ENCODE measurements at places on chromosomes 2 and 18.

- no peak for DNase-seq
Observed at GRCh38 chr2:70732766-70733645, 35.0 kb downstream of the ADD2 start.

GRCh38 chr2:68438455-68439303, 28.4 kb downstream of the FBXO48 start:
- DNase-seq: no peak

GRCh38 chr18:48910972-48911545, 39.7 kb downstream of the SMAD7 start:
- no peak for DNase-seq

GRCh38 chr2:176182671-176183070, 5.8 kb upstream of the HOXD1 start:
- DNase-seq: no peak

DNA sequence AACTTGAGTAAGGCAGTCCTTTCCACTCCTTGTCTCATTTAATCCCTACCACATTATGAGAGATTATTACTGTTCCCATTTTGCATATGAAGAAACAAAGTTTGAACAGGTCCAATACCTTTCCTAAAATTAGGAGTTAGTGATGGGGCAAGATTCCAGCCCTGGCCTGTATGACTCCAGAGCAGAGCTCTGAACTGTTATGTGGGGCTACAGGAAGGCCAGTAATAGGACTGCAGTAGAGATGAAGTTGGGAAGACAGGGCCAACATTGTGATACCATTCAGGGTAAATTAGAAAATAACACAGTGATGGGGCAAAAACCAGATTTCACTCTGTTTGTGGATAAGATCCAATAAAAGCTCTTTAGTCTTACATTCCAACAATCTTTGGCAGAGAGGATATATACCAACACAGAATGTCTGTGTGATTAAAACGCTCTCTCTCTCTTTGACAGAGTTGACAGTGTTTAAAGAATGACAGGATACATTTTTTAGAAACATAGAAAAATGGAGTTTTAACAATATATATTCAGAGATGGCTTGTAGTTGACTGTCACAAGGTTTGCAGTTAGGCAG, 22.7 kb downstream of the KATNAL2 start:
- no peak for DNase-seq

GRCh38 chr2:70529610-70530009, 24.0 kb downstream of the TGFA start:
- DNase-seq: no peak

DNA sequence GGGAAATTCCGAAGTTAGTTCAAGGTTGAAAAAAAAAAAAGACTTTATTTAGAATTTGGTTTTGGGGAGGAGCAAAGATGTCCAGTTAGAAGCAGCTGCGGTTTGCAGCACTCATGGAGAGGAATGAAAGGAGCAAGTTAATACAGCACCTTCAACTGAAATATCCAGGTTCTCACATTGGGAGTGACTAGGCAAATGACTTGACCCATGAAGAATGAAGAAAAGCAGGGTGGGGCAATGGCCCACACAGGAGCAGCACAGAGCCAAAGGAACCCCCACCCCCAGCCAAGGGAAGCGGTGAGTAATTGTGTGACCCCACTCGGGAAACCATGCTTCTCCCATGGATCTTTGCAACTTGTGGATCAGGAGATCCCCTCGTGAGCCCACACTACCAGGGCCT, 32.8 kb downstream of the ZNF892 start:
- DNase-seq: peak; percentile 58

DNA sequence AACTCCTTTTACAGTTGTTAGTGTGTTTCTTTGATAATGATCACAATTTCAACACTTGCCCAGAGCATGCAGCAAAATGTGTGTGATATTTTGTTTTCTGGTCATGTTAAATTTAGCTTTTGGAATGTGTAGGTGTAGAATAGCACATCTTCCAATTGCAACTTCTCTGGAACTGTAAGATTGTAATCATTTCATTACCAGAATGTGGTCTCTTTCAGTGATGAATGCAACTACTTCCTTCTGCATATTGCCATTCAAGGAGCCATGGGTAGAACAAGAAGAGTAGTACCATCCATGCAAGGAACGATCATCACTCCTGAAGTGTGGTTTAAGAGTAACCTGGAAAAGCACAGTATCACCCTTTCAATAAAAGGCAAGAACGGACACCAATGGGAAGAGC, 548.8 kb upstream of the ZNF804A start:
- no peak for DNase-seq

- DNase-seq: peak; percentile 29
Observed at GRCh38 chr2:118849226-118850167, 2.0 kb upstream of the EN1 start.

DNA sequence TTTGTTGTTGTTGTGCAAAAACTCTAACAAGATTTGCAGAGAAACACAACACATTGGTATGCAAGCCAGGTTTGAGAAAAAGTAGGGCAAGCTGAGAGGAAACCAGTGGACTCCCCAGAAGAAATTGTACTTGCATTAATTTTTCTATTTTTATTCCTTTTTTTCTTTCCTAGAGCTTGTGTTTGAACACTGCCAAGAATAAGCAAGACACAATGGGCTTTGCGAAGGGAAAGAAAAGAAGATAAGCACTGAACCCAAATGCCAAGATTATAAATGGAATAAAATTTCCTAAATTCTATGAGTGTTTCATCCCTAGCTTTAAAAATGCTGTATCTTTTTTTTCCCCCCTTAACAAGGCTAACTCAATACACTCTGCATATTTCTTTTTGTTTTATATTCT, 17.0 kb upstream of the CYTIP start:
- no peak for DNase-seq

DNA sequence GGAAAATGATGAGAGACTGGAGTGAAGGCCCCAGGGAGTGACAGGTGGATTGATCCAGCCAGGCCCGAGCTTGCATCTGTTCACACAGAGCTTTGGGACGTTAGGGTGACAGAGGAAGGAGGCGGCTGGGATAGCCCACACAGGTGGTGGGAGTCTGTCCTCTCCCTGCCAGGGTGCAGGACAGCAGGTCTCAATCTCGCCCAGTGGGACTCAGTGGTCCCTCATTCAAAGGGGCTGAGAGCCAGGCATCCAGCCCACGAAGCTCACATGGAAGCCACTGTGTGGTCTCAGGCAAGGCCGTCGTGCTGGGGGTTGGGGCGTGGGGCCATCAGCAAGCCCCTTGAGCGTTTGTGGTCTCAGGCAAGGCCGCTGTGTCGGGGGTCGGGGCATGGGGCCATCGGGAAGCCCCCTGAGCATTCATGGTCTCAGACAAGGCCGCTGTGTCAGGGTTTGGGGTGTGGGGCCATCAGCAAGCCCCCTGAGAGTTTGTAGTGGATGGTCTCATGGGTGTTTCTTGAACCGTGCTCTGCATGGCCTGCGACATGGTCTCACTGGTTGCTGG, 8.3 kb downstream of the KCNG2 start:
- no peak for DNase-seq

DNA sequence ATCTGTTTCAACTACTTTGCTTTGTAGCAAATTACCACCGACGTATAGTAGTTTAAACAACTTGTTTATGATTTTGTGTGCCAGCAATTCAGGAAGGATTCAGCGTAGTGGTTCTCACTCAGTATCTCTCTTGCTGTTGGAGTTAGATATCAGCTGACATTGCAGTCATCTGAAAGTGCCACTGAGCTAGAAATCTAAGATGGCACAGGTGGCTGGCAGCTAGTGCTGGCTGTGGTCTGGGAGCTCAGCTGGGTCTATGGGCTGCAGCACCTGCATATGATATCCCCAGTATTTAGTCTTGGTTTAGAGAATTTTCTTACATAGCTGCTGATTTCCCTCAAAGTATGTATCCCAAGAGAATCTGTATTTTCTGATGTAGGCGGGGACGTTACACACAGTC, 235.6 kb downstream of the SCG2 start:
- no peak for DNase-seq

DNA sequence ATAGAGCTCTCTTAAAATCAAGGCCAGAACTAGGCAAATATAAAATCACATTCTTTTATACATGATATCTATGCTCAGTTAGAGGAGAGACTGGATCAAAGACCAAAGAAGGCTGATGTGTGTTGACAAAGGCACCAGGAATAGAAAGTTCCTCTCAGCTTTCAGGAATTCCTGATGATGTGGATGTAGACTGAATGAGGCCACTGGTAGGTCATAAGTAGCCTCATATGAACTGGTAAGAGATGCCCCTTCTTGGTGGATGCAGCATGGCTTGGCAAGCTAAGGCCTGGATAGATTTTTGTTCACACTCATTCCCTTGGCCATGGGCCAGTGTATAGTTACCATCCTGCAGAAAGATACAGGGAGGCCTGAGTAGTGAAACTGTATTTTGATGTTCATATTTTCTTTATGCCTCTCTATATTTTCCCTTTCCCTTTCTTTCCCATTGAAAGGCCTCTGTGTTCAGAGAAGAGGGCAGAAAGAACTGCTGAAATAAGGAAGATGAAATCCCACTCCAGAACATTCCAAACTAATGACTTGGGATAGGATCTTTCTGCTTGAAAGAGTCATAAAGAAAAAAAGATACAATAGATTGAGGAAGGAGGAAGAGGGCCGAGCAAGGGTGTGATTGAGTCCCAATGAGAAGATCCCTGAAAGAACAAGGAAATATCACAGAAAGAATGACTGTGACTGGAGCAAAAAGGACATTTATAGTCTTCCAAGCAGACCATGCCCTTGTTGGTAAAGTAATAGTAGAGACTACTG, 2182.7 kb upstream of the PIK3C3 start:
- DNase-seq: no peak

DNA sequence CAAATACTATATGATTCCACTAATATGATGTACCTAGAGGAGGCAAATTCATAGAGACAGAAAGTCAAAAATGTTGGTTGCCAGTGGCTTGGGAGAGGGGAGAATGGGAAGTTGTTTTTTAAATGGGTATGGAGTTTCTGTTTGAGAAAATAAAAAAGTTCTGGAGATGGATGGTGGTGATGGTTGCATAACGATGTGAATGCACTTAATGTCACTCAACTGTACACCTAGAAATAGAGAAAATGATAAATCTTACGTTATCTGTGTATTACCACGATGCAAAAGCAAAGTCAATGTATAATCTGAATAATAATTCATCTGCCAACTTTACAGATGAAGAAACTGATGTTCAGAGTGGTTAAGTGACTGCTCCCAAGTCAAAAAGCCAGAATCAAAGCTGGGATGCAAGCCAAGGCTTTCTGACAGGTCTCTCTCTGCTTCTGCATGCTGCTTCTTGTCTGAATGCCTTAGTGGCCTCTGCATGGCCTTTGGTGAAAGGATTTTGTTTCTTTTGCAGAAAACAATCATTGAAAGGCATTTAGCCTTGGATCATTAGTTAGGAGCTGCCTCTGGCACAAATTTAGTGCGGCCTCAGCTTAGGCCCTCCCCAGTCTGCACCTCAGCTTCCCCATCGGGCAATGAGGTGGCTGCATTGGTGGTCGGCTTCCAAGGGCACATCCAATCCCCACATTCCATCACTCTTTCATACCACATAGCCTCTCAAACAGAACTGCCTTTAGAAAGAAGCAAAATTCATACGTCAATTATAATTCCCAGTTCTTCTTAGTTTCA, 46.5 kb upstream of the MYCN start:
- DNase-seq: no peak

DNA sequence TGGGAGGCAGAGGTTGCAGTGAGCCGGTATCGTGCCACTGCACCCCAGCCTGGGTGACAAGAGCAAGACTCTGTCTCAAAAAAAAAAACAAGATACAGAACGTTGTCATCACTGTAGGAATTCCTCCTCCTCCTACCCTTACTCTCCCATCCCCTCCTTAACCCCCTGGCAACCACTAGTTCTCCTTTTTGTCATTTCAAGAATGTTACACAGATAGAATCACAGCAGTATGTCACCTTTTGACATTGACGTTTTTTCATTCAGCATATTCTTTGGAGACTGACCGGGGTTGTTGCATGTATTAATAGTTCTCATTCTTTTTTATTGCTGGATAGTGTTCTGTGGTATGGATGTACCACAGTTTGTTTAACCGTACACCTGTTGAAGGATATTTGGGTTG, 32.4 kb downstream of the TTLL4 start:
- no peak for DNase-seq

DNA sequence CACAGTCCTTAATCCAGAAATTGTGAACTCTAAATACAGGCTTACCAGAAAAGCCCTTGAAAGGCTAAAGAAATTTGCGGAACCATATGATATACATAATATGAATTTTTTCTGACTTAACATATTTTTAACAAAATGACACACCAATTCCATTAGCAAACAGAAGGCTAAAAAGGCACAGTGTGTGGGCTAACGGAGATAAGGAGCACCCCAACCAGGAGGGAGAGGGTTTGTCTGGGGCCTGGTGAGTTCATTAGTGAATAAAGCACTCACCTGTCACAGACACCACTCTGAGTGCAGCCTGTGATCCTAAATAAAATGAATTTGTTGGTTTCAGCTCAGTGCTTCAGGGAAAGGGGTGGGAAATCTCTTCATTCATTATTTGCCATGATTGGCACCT, 2.7 kb upstream of the FECH start:
- no peak for DNase-seq

DNA sequence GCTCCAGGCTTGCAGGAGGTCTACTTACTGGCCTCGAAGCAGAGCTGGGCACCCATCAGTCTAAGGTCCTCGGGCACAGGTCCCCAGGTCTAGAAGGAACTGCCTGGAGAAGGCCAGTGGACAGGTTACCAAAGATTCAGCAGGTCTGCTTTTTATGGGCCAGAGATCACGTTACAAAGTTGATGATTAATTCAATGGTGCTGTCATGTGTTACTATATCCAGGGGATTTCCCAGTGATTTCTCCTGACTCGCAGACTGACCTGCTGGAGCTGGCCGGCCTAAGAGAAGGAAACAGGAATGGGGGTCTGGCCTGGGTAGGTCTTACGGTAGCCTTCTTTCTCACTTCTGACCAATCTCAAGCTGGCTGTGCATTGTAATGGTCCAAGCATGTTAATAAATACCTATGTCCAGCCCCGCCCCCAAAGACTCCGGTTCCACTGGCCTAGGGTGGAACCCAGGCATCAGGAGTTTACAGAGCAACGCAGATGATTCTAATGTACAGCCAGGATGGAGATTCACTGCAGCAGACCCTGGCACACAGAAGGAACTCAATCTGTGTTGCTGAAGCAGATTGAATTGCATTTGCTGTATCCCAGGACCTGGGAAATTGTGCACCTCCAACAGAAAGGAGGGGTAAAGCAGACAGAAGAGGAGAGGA, at the start of gene NEURL3:
TSS of gene NEURL3 (minus strand) at position 127 of the 659 bp plus-strand sequence. CDS start at position 56, 71 bp downstream.
- peak; percentile 45 for DNase-seq

GRCh38 chr18:36558234-36558633, 260.7 kb downstream of the FHOD3 start:
- no peak for DNase-seq

DNA sequence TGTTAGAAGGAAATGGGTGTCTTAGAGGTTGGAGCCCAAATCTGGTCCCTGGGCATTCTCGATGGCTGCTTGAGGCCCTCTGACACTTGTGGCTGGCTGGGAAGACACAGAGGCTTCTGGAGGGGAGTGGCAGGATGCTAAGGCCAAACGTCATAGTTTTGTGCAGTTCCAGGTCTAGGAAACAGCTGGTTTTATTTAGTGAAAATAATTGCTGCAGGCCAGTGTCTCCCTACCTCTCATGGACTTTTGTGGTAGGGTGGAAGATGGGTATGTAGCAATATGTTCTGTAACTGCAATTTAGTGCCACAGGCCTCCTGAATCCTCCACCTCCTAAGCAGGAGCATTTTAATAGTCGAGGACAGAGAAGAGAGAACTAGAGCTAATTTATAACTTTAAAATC, 32.2 kb upstream of the SPRED2 start:
- DNase-seq: no peak

GRCh38 chr2:167451496-167452289, 563.4 kb downstream of the XIRP2 start:
- DNase-seq: no peak

All from ureter (tissue), 1 donor.